Activated CD8-positive, alpha-beta memory T cell treated with anti-CD3 and anti-CD28 coated beads, Interleukin-2, amount 50 U/mL, for 48 hours (primary cell): ENCODE measurements at places on chromosomes 6 and 20.

- no peak for DNase-seq
Observed at GRCh38 chr6:126804332-126805064, 314.0 kb upstream of the RSPO3 start.

- no peak for DNase-seq
Observed at GRCh38 chr20:57009775-57010174, 256.7 kb downstream of the BMP7 start.

GRCh38 chr6:4805553-4806336, 29.5 kb downstream of the CDYL start:
- no peak for DNase-seq

DNA sequence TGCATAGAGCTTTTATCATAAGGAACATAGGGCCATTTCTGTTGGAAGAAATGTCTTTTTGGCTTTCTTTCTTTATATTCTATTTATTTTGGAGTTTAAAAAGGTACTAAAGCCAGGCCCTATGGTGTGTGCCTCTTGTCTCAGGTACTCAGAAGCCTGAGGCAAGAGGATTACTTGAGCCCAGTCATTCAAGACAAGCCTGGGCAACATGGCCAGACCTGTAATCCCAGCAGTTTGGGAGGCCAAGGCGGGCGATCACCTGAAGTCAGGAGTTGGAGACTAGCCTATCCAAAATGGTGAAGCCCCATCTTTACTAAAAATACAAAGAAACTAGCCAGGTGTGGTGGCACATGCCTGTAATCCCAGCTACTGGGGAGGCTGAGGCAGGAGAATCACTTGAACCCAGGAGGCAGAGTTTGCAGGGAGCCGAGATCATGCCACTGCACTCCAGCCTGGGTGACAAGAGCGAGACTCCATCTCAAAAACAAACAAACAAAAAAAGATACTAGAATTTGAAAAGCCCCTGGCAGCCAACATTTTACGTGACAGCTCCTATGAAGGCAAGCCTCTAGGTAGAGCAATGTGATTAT, 80.0 kb downstream of the CBFA2T2 start:
- DNase-seq = no peak

DNA sequence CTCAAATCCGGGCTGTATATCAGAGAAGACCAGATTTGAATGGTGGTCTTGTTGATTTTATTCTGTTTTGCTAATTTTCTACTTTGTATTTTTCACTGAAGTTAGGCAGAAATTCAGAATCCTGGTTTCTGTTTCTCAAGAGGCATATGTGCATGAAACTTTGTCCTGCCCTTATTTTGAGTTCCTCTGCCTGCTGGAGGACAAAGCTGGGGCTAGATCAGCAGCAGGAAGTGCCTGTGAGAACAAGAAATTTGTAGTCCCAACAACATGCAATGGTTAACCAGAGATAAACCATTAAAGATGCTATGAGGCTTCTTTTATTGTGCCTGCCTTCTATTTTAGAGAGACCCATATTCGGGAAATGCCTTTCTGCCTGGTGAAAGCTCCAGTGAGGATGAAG, 37.1 kb downstream of the BEND6 start:
- DNase-seq = no peak

- no peak for DNase-seq
Observed at GRCh38 chr20:41159547-41159946, 22.2 kb downstream of the PLCG1 start.

DNA sequence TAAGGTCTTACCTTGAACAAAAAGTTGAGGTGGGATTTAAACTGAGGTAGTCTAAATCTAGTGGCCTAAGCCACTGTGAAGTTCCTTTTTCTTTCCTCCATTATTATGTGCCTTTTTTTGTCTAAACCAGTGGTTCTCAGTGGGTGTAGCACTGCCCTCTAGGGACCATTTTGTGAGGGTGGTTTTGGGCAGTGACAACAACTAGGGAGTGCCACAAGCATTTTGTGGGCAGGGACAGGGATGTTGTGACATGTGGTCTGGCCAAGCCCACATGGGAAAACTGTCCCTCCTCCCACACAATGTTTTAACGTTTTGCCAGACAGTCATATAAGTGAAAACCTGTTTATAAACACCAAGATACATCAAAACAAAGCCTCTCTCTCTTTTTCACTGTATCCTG, 899.4 kb upstream of the FLRT3 start:
- no peak for DNase-seq

DNA sequence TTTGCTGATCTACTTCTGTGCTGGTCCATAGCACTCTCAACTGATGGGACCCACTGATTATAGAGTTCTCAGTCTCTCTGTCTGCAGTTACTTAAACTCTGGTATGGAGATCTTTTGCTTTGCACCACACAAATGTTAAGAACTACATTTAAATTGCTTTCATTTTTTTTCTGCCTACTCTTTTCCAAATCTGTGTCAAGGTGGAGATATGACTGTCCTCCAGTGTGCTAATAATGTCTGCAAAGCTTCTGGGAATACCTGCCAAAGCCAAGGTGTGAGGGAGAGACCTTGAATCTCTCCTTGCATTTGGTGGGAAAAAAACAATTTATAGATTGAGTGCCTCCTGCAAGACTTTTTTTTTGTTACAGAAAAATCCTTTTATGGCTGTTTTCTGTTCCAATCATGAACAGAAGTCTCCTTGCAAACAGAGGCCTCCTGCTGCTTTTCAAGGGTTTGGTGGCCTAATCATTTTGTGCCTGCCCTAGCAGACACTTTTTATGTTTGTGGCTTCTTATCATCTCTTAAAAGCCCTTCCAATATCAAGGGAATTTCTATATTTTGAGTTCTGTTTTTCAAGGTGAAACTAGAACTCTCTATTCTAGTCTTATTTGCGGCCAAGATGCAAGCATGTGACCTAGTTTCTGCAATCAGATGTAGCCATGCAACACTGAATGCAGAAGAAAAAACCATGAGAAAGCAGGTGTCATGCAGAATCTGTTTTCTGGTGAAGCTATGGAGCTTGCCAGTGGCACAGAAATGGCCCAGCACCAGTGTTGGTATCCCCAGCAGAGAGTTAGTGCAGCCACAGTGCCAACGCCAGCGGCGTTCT, 23.2 kb upstream of the AKIRIN2 start:
- DNase-seq = no peak

GRCh38 chr6:164795056-164795815, 514.2 kb downstream of the C6orf118 start:
- no peak for DNase-seq

DNA sequence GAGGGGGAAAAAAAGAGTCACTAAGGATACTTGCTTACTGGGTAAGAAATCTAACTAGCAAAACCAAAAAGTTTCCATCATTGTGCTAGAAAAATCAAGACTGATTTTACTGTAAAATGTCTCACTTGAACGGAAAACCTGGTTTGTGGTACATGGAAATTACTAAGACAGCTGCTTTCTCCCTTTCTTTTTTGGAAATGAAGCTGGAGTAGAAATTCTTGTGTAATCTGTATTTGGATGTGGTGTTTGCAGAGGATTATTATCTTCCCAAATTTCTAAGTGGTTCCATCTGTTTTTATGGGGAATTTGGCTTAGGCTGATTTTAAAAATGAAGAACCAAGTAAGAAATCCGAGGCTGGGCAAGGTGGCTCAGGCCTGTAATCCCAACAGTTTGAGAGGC, 20.4 kb downstream of the EPB41L2 start:
- DNase-seq = no peak

GRCh38 chr6:93523365-93523764, 104.0 kb upstream of the EPHA7 start:
- no peak for DNase-seq

- DNase-seq = no peak
Observed at GRCh38 chr6:45505470-45505869, 127.7 kb upstream of the SUPT3H start.

GRCh38 chr20:36085686-36086267, 68.8 kb upstream of the EPB41L1 start:
- DNase-seq = no peak

- DNase-seq = no peak
Observed at GRCh38 chr20:49693435-49694171, 20.1 kb downstream of the B4GALT5 start.

DNA sequence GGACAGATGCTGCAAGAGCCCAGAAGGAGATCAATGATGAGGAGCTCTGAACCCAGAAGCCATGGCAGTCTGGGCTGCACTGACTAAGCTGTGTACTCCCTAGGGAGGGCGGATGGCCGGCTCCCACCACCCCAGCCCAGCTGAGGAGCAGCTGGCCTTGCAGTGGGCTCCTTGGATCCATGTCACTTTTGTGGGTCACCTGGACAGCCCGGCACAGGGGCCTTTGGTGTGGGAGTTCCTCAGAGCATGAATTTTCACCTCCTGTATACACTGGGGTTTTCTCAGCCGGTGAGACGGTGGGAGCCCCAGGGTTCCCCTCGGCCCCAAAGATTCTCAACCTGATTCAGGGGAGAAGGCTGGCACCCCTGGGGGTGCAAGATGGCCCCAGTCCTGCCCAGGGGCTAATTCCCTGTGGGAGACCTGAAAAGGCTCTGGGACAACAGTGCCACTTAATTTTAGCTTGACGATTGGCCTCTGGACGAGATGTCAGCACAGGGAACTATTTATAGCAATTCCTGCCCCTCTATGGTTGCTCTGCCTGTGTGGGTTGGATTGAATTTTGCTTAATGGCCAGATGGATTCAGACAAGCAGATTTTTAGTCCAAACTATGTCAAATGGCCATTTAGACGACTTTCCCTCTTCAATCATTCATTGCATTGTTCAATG, 121.6 kb upstream of the PMEPA1 start:
- DNase-seq = no peak

DNA sequence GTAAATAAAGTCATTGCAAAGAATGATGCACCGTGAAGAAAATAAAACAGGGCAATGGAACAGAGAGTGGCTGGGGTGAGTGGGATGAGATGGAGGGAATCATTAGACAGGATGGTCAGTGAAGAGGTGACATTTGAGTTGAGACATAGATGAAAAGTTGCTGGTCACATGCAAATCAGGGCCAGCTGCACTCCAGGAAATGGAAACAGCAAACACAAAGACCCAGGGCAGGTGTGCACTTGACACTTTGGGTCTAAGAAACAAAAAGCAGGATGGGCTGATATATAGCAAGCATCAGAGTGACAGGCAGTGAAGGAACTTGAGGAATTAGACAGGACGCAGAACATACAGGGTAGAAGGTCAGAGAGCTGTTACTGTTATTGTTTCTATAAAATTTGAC, 171.5 kb upstream of the RIPOR2 start:
- DNase-seq = no peak

DNA sequence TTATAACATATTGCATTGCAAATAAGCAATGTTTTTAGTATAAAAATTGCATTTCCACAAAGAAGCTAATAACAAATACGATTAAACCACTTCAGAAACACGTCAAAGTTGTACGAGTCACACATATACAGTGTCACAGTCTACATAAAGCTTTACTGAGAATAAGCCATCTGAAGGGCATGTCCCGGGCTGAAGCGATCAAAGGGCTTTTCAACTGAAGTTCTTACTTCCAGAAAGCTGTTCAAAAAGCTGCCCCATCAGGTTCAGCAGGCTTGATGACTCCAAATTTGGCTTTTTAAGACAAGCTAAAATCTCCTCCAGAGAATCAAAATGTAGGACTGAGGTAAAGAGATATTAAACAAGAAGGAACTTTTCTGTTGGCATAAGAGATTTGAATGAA, 37.5 kb upstream of the HAO1 start:
- no peak for DNase-seq

GRCh38 chr6:38776515-38776914, 61.4 kb downstream of the DNAH8 start:
- DNase-seq = no peak

DNA sequence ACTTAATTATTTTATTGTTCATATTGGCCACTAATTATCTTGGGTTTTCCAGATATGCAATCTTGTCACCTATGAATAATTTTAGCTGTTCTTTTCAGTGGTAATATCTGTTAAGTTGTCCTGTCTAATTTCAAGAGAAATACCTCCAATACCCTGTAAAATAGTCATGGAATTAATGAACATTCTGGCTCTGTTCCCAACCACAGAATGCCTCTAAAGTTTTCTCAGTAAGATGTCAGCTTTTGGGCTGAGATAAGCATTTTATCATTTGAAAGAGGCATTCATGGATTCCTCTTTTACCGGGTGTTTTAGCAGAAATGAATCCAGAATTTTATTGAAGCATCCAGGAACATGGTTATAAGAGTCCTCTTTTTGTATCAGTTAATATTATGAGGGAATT, 109.3 kb downstream of the WDR27 start:
- DNase-seq = no peak

DNA sequence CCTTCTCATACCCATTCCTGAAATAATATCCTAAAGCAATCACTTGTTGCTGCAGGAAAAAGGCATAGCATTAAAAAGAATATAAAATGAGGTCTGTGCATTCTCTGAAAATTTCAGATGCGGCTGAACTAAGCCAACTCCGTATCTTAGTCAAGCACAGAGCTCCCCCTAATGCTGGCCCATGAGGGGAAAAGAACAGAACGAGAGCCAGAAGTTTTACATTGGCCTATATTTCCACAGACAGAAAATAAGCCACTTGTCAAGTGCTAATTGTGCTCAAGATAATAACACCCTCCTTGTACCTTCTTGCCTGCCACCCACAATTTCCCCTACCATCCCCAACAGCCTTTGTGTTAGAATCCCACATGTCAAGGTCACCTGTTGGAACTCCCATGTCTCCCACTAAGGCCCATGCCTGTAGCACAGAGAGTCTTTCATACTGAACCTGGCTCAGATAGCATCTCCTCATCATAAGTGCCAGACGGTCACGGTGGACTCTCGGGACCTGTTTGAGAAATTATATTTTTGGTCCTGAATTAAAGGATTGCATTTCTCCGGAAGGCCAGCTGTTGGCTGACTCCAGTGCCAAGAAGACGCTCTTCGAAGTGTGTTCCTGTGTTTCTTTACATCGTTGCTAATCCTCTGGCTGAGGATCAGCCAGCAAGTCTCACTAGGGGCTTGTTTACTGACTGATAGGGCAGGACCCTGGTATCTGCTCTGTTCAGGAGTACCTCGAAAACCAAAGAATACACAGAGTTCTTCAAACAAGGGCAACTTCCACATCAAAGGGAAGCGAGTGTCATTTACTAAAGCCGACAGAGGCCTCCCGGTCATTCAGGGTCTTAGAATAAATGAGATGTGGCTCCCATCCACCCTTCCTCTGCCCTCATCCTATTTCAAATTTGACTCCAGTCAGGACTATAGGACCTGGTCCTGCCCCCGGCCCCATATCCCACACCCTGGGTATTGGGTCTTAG, 183.4 kb upstream of the FBXL4 start:
- no peak for DNase-seq

DNA sequence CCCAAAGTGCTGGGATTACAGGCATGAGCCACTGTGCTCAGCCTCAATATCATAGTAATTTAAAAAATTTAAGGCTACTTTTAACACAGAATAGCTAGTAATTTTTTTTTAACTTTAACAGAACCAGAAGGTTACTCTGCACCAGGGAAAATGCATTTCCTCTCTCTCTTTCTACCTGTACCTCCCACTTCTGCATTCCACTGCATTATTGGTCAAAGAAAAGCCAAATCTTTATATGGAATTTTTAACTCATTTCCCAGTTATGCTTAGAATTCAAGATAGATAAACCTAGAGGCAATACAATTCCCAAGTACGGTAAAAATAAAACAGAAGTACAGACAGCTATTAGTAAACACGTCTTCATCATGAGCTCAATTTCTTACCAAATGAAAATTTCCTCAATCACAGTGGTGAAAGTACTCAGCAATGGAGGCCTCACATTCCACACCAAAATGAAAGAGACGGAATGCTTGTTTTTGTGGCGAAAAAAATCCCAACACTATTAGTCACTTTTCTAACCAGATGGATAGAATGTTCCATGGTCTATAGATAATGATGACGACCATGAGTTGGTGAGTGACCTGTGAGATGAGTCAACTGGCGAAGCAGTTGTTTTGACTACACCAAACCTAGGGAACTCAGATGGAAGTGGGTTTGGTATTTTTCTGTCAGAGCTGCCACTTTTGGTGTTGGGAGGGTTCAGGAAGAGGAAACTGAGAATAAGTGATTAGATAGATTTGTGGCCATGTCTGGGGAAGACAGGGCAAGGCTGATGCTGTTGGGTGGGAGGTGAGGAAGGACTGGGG, 104.7 kb upstream of the SGK1 start:
- DNase-seq = no peak
